ENCODE measurements at places on chromosomes 11 and 22.

DNA sequence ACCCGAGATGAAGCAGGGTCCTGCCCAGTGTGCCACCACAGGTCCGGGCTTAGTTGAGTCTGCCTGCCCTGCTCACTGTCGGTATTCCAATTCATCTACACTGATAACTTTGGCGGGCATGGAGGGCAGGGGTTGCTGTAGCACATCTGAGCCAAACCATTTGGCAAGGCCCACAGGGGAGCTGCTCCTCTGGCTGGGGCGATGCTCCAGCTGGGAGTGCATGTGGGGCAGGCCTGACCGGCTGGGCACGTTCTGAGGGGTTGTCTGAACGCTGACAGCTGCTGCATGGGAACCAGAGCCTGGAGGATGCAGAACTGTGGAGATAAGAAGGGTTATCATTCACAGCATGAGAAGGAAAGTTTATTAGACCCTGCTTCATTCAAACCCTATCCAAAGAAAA is 40.4 kb downstream of the DRG1 start:
- no peak for DNase-seq

- DNase-seq: peak; percentile 86
These were observed 122.6 kb downstream of the MICAL2 start for GRCh38 chr11:12232817-12233601.

GRCh38 chr11:119640541-119640940 is 88.5 kb downstream of the NECTIN1 start:
- DNase-seq: no peak

DNA sequence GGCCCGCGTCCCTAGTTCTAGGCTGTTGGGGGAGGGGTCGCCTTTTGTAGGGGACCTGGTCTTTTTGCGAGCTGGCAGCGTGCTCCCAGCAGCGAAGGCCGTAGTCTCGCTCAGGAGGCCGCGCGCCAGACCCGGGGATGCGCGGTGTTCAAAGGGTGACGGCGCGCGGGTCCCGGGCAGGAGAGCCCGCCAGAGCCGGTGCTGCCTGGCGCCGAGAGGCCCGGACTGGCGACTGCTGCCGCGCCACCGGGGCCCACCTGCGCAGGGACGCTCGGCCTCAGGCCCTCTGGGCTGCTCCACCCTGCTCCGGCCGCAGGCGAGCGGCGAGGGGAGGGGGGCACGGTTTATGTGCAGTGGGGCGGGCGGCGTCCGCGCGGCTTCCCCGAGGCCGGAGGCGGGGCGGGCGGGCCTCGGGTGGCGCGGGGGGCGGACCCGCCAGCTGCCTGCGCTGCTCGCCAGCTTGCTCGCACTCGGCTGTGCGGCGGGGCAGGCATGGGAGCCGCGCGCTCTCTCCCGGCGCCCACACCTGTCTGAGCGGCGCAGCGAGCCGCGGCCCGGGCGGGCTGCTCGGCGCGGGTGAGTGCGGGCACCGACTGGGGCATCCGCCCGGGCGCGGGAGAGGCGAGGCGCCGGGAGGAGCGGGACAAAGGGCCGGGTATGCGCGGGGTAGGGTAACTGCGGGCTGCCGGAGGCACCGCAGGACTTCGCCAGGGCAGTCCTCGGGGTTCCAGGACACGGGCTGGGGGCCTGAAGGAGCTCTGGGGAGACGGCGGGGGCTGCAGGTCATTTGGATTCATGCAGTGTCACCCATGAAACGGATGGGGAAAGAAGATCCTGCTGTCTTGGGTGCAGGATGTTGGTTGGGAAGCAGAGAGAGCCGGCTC is at the start of gene PRSS23:
Gene PRSS23 (plus strand): TSS at position 467 of the 884 bp plus-strand sequence. CDS start 7,102 bp downstream, outside the sequence.
- peak; percentile 64 for DNase-seq

DNA sequence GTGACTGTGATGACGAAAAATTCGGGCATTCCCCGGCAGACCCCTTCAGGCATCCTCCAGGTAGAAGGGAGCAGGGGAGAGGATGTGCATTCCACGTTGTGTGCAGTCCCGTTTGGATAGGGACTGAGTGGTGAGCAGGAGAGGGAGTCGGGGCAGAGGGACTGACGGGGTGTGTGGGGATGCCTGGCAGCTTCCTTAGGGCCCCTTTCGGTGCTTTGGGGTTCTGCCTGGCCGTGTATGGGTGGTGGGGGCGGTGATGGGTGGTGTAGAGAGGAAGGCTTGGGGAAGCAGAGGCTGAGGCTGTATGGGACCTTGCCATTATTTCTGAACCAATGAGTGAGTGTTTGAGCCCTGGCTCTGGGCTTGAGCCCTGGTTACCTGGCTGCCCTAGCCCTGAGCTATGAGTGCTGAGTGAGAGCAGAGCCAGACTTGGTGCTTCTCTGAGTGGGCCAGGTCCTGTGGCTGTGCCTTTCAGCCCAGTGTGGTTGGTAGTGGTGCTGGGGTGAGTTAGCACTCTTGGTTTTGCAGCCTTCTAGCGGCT is 914 bp downstream of the INPPL1 start:
- DNase-seq: peak; percentile 15

GRCh38 chr11:36777311-36777710 is 179.3 kb upstream of the RAG2 start:
- DNase-seq: no peak

DNA sequence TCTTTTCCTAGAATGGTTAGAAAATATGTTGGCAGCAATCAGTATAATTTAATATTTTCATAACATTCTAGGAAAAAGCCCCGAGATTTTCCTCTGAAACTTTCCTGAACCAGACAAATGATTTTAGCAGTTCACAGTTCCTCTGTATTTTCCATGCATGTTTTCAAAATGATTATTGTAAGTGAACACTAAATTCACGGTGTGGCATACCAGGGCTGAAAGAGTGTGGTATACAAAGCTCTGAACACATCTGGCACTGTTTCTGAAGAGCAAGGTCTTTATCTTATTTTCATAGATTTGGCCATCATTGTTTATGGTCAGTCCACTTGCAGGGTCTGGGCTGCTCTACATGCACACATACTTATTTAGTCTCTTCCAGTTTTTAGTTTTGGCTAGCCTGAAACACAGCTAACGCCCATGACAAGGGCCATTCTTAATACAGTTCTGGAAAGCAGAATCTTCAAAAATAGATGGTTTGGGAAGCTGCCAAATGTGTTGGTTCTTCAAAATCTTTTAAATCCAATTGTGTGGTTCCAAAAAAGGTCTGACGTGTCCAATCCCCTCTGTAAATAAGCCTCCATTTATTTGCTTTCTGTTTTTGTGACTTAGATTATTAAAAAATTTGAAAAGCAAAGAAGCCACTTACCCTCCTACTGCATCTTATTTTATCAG is 7.9 kb upstream of the GAB2 start:
- DNase-seq: no peak

DNA sequence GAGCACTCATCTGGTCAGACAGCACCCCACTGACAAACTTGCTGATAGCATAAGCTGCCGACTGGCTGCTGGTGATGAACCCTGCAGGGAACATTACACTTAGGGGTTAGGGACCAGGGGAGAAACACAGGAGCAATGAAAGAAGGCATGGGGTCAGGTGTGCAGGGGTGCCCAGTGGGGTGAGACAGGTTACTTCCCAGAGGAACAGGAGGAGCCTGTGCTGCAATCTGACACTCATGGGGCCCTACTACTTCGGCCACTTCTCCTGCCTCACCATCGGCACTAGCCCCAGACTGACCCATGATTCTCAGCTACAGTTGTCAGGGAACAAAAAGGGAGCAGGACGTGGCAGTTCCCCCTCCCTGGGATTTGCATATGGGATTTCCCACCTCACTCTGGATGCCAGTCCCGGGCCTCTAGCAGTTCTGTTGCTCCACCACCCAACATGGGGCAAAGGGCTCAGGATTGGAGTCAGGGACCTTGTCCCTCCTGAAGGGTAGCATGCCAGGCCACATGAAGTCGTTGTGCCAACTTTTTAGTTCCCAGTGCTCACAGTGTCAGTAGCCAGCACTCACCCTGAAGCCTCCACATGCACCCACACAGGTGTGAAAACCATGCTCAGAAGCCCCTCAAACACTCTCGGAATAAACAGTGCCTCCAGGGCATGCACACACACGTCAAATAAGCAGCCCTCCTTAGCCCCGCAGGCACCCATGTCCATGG is 2.2 kb downstream of the SLC37A4 start:
- DNase-seq: no peak

GRCh38 chr22:47280301-47280700 is 517.9 kb downstream of the TBC1D22A start:
- no peak for DNase-seq

DNA sequence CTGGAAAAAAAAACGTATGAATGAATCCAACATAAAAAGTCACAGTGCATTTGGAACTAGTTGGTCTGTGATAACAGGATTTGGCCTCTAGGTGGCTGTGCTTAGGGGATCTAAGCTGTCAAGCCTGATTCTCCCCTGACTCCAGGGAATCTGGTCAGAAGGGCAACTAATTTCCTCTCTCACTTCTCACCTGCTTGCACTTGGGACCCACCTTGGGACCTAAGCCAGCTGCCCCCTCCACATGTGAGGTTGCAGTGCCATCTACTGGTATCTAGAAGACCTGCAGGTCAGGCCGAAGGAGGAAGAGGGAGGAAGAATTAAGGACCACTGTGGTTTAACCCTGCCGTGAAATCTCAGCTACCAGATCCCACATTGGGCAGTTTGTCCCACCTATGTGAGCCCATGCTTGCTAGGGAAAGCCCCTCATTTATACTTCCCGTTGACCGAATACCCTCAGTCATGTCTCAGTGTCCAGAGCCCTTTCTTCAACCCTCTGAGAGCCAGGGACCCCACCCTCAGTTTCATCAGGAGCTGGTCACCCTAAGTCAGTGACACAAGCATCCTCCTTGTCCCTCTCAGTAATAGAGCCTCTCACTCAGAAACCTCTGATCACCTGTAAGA is 33.2 kb upstream of the CAVIN3 start:
- DNase-seq: peak; percentile 28

DNA sequence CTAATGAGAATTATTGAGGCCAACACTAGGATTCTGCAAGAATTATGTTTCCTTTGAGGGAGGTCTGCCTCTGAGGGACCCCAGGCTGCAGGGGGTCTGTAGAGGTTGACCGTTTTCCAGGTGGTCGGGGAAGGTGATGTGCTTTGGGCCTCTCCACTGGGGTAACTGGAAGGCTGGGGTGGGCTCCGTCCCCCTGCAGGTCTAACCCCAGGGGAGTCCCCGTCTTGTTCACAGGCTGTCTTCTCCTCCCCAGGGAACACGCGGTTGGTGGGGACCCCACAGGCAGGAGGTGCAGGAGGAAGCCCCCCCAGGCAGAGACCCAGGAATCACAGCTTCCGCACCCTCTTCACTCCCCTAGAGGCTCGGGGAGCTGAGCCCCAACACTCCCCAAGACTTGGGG is 726.4 kb downstream of the BRD1 start:
- DNase-seq: no peak

DNA sequence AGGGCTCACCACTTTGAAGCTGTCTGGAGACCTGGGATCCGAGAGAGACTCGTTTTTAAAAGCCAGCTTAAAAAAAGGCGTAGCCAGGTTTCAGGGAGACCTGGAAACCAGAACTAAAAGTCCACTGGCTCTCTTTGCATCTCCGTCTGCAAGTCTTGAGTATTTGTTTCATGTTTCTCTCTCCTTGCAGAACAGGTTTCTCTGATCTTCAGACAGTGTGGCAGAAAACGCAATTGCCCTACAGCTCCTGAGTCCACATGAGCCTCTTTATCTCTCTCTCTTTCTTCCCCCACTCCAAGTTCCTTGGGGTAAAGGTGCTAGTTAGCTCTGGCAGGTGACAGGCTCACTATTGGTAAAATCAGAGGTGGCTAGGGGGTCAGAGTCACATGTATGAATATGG is 67.0 kb upstream of the AMPD3 start:
- DNase-seq: no peak
